Omental fat pad (tissue), 4 donors: ENCODE measurements at places on chromosomes 2 and 18. TPM values are rescaled to one million over a fixed set of nuclear protein-coding genes. Genes with fewer than 3 reads are reported as not detected.

- DNase-seq: no peak
These were observed 119.6 kb downstream of the MTX2 start for GRCh38 chr2:176388861-176389260.

DNA sequence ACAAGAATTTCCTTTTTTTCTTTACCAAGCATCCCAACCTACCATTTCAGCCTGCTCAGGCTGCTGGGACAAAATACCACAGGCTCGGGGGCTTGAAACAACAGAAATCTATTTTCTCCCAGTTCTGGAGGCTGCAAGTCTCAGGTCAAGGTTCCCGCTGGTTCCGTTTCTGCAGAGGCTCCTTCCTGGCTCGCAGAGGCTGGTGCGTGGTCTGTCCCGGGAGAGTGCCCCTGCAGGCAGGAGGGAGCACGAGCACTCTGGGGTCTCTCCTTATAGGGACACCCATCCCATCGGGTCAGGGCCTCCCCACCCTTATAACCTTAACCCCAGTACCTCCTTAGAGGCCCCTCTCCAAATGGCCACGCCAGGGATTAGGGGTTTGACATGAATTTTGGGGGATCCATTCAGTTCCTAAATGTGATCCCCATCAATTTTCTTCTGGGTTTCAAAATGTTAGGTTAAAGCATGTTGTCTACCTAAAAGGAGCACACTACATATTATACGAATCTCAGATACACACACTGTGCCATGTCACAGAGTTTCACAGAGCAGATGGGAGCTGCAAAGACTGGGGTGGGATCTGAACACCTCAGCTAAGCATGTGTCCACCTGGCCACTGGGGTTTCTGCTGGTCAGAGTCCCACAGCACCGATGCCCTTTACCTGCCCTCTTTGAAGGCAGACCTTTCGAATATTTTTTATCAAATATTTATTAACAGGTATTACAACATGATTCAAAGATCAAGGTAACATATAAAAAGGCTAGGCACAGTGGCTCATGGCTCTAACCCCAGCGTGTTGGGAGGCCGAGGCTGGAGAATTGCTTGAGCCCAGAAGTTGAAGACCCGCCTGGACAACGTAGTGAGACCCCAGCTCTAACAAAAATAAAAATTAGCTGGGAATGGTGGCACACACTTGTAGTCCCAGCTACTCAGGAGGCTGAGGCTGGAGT lies 17.6 kb upstream of the ADI1 start:
- no peak for DNase-seq

GRCh38 chr2:68789603-68790002 lies 55.0 kb downstream of the ARHGAP25 start:
- DNase-seq: no peak

- no peak for DNase-seq
These were observed 44.6 kb downstream of the THUMPD2 start for GRCh38 chr2:39734445-39734844.

- DNase-seq: no peak
These were observed 1.8 kb upstream of the BCL11A start for GRCh38 chr2:60555066-60555782.

DNA sequence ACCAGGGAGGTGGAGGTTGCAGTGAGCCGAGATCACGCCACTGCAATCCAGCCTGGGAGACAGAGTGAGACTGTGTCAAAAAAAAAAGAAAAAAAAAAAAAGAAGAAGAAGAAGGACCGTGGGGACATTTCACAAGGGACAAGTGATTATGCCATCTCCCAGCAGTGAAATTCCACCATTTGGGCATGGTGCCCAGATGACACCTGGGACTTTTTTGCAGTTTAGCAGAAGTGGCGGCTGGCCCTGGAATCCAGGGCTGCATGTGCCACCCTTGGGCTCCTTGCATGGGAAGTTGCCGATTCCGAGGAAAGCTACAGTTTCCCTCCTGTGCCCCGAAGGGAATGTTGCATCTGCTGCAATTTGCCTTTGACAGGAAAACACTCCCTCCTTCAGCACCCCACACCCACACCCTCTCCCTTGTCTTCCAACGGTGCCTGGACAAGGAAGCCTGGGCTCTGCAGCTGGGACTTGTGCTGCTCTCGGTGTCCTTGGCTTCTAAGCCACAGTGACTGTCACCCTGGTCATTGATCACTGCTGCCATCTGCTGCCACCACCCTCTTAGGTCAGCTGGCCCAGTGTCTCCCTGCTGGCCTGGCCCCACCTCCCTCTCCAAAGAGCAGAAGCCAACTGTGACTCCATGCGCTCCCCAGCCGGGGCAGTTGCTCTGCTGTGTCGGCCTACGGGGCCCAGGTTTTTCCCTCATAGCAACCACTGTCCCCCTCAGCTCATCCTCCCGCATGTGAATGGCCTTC lies 56.4 kb upstream of the LRRC30 start:
- DNase-seq: no peak

- peak; percentile 15 for DNase-seq
These were observed 26.7 kb downstream of the GPC1 start for GRCh38 chr2:240462073-240462706.

DNA sequence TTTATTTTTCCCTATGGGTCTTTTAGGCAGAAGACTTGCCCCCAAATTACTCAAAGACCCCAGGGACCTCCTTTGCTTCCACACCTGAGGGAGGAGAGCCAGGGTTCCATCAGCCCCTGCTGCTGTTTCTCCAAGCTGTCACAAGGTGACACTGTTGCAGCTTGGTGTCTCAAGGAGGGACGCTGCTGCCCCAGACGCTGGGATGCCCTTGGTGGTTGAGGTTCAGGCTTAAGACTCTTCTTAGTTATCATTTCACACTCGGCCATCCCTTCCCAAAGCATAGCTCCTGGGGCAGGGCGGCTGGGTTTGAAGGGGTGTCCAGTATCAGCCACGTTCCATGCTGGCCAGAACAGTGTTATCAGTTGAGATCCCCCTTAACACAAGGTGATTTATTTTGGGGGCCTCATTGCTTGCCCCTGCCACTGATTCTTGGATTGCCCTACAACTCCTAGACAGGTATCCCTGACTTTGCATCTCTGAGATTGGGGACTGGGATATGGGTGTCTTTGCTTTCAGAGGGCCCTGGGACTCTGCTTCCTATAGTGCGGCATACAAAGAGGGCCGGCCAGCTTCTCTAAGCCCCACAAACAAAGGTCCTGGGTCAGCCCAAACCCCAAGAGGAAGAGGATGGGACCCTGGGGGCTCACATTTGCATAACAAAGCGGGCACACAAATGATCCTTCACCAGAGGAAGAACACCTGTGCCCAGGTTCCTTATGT lies 22.7 kb downstream of the GPR55 start:
- DNase-seq: no peak

- no peak for DNase-seq
These were observed 337.2 kb downstream of the NBAS start for GRCh38 chr2:15223887-15224286.

DNA sequence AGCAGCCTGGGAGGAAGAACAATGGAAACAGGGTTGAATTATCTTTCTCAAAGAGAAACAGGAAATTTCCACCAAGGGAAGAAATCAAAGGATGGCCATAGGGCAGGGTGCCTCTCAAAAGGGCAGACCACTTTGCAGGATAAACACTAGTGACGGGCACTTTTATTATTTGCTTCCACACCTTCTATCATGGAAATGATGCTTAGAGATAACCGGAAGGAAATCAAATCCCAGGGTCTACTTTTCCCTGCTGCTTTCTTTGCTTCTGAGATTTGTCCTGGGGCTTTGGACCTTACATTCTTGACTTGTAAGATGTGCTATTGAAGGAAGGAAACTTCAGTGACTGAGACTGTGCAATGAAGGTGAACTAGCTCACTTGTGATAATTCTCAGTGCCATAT lies 1.1 kb upstream of the SCN9A start:
- DNase-seq: no peak

- DNase-seq: no peak
These were observed 457.9 kb downstream of the LRRTM4 start for GRCh38 chr2:77064324-77064723.

DNA sequence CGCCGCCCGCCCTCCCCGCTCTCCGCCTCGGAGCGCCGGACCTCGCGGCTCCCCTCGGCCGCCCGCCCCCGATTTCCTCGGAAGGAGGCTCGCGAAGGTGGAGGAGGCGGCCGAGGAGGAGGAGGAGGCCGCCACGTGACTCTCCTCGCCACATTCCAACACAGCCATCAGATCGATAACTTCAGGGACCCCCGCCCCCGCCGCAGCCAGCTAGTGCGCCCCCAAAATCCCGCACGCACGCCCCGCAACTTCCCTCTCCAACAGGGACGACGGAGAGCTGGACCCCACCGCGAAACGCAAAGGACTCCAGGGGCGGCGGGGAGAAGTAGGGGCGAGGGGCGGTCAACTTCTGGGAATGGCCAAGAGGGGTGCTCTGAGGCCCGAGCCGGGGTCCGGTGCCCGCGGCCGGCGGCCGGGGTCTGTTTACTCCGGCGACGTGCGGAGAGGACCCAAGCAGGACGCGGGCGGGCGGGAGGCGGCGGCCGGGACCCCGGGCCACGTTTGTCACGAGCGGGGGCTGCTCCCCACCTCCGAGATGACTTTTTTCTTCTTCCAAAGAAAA lies 2.0 kb downstream of the ZNF521 start:
- DNase-seq: no peak

GRCh38 chr2:54549917-54550518 lies 93.9 kb downstream of the SPTBN1 start:
- no peak for DNase-seq

DNA sequence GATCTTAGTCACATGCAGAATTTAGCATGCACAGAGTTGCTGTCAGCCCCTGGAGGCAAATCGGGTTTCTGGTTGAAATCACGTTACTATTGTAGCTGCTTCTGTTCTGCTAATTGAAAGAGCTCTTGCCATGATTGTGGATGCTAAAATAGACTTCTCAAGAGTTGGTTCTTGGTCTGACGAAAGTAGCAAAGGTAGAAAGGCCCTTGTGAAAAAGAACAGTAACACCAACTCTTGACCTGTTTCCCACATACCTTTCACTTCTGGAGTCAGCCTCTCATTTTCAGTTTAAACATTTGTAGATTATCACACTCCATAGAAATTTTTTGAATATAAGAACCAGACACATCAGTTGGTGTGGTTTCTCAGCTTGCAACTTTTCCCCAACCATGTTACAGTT lies 110.0 kb upstream of the EPB41L3 start:
- no peak for DNase-seq

GRCh38 chr2:142858961-142859360 lies 18.5 kb upstream of the KYNU start:
- no peak for DNase-seq

- DNase-seq: no peak
These were observed 47.1 kb upstream of the CCDC150 start for GRCh38 chr2:196592331-196592910.

The PCARE gene
- total RNA-seq: 0.09 TPM

The LYG1 gene
- 1.0 TPM for total RNA-seq

The GAL3ST2 gene
- 2.8 TPM for total RNA-seq

The FAM117B gene
- 7.5 TPM for total RNA-seq

The SH2D6 gene
- total RNA-seq: not detected

The RUFY4 gene
- total RNA-seq: 0.95 TPM
